ENCODE measurements at places on chromosomes 1 and 21. TPM values are rescaled to one million over a fixed set of nuclear protein-coding genes. Genes with fewer than 3 reads are reported as not detected.

SMG5 gene
- total RNA-seq = 53.5 TPM

KAZN gene
- 4.9 TPM for total RNA-seq

TMEM79 gene
- total RNA-seq = 6.8 TPM

HES4 gene
- total RNA-seq = 62.2 TPM

VHLL gene
- not detected for total RNA-seq

All from tracheal epithelial cell (primary cell).